Activated B cell treated with CpG ODN at 0.5 μM for 24 hours (primary cell): ENCODE measurements at places on chromosomes 6 and 20. TPM values are rescaled to one million over a fixed set of nuclear protein-coding genes. Genes with fewer than 3 reads are reported as not detected.

Gene HM13
- total RNA-seq: 77.5 and 90.9 TPM in 2 replicates

Gene C6orf132
- not detected in 2 replicates for total RNA-seq

Gene MATN4
- total RNA-seq: not detected in 2 replicates

Gene TOX2
- 4.8 and 5.0 TPM in 2 replicates for total RNA-seq

Gene CLIC1
- total RNA-seq: 374 and 397 TPM in 2 replicates

Gene ENPP5
- total RNA-seq: 0.44 and 0.71 TPM in 2 replicates

Gene EFCAB8
- 0.71 TPM in 2 replicates for total RNA-seq

Gene DAAM2
- not detected in 2 replicates for total RNA-seq

Gene SIRPB1
- 1.1 and 1.4 TPM in 2 replicates for total RNA-seq

Gene IL17F
- total RNA-seq: not detected in 2 replicates

Gene HCRTR2
- not detected in 2 replicates for total RNA-seq

Gene OGFR
- 74.6 and 78.9 TPM in 2 replicates for total RNA-seq

Gene CNKSR3
- 0.20 TPM in 1 of 2 replicates, not detected in the other for total RNA-seq

Gene SLC12A5
- total RNA-seq: not detected in 2 replicates

Gene RNF217
- not detected in 2 replicates for total RNA-seq

Gene PSORS1C1
- 0.49 and 0.93 TPM in 2 replicates for total RNA-seq

Gene RAB44
- 0.20 TPM in 1 of 2 replicates, not detected in the other for total RNA-seq

Gene MRAP2
- not detected in 2 replicates for total RNA-seq

Gene KHDC1L
- total RNA-seq: not detected in 2 replicates

Gene DOK5
- total RNA-seq: not detected in 2 replicates

Gene SNAP91
- not detected in 2 replicates for total RNA-seq

Gene RPP21
- 38.1 and 46.8 TPM in 2 replicates for total RNA-seq

Gene FLOT1
- 49.1 and 52.0 TPM in 2 replicates for total RNA-seq

Gene TRIM10
- not detected in 2 replicates for total RNA-seq

Gene NFATC2
- 41.2 and 46.0 TPM in 2 replicates for total RNA-seq

Gene CST7
- total RNA-seq: 0.86 and 1.0 TPM in 2 replicates

Gene HSPA1L
- 1.2 and 2.1 TPM in 2 replicates for total RNA-seq

Gene SLC52A3
- not detected in 2 replicates for total RNA-seq

Gene DDR1
- total RNA-seq: 16.8 and 18.7 TPM in 2 replicates
